ENCODE measurements at places on chromosomes 12 and 14.

DNA sequence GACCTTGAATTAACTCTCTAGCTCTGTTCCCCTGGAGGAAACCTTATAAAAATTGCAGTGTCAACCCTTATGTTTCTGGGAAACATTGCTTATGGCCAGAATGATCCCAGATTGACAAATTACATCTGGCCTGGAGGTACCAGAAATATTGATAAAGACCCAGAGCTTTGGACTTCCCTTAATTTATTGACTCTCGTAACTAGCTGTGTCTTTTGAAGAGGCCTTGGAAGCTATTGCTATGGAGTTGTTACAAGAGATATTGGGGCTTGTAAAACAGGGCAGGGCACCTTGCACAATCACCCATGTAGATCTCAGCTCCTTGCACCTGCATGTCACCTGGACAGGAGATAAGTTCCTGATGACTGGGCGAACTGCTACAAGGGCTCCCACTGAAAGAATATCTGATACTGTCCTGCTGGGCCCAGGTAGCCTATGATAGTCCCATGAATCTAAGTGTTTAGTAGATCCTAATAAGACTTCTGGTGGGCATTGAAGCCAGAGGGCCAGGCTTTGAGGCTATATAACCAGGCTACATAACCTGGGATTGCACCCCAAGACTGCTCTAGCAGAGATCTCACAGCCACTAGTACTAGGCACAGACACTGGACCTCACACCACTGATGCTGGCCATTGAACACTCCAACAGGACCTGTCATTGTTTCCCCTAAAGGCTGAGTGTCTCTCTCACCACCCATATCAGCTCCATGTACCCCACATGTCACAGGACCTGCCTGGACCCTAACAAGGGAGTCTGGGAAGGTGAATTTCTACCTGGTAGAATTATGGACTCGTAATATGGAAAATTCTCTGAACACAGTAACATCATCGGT lies 135.7 kb upstream of the PWP1 start:
- no peak for DNase-seq

DNA sequence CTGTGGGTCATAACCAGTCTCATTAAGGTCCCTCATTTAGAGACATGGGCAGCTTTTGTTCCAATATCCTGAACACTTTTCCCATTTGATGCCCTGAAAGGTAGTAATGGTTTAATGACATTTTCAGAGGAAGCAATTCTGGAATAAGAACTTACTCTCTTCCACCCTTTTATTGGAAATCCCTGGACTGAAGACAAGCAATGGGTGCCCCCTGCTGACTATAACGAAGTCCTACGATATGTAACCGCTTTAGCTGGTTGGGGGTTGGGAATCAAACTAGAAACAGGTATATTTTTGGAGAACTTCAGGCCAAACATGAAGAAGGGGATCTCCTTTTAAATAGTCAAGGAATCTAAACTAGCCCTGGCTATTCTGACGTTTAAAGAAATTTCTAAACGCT lies 20.5 kb downstream of the SARNP start:
- no peak for DNase-seq

DNA sequence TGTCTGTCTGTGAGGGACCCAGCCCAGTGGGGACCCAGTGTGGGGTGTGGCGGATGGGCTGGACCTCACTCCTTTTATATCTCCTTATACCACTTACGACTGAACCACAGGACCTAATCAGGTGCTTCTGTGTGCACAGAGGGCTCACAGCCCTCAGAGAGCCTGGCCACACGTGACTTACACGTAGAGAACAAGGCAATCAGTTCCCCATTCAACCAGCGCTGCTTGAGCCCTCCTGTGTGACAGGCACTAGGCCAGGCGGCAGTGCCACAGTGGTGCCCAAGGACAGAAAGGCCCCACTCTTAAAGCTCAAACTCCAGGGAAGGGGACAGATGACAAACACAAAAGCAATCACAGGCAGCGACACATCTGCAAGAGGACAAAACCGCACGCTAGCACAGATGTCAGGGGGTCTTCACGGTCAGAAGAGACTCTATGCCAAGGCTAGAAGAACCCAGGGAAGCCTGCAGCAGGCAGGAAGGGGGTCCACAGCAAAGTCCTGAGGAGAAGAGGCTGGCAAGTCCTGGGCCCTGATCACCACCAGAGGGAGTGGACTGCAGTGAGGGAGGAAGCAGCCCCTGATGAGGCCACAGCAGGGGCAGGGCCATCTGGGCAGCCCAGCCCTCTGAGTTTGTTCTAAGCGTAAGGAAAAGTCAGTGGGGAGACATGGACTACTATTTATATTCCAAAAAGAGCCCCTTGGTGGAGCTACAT lies 39.3 kb downstream of the SETD3 start:
- no peak for DNase-seq

DNA sequence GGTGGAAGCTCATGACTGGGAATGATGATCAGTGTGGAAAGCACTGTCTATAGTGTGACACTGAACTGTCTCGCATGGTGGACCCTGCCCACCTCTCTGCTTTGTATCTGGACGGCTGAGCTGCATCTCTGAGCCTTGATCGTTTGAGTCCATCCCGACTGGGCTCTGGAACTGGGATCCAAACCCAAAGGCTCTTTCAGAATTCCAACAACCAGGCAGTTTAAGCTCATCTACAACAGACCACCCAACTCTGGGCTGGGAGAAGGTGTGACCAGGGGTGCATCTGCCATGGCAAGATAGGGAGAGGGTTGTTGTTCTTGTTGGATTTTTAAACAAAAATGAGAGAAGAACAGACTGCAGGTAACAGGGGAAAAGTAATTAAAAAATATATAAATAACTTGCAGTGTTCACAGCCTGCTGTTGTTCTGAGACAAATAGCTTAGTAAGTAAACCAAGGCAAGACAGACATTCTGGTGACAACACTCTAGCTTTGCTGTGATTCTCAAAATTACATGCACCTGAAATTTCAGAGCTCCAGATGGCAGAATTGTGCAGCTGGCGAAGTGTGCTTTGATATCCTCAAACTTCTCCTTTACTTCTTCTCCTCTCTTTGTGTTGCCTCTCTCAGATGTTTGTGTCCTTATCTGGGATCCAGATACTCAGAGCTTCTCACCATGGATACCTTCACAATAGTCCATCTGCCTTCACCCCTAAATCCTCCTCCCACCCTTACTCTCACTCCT lies 209.6 kb downstream of the EMP1 start:
- no peak for DNase-seq

GRCh38 chr12:46835785-46836184 lies 10.0 kb upstream of the SLC38A4 start:
- DNase-seq, result no peak

GRCh38 chr12:46110223-46110611 lies 119.8 kb upstream of the SCAF11 start:
- DNase-seq, result no peak

DNA sequence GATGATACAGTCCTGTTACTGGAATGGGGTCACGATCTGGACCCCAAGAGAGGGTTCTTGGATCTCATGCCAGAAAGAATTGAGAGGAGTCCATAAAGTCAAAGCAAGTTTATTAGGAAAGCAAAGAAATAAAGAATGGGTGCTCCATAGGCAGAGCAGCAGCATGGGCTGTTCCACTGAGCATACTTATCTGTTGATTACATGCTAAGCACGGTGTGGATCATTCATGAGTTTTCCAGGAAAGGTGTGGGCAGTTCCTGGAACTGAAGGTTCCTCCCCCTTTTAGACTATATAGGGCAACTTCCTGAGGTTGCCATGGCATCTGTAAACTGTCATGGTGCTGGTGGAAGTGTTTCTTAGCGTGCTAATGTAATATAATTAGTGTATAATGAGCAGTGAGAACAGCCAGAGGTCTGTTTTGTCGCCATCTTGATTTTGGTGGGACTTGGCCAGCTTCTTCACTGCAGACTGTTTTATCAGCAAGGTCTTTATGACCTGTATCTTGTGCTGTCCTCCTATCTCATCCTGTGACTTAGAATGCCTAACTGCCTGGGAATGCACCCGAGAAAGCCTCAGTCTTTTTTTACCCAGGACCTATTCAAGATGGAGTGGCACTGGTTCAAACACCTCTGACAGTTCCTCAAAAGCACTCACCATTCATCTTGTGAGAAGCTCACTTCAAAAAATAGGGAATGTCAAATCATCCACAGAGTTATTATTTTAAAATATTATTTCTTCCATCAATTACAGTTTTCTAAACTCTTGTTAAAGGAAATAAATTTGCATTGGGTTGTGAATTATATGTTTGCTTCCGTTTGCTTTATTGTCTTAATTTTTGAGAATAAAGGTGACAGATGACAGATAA lies 1358.8 kb upstream of the TMEM132C start:
- DNase-seq, result no peak

DNA sequence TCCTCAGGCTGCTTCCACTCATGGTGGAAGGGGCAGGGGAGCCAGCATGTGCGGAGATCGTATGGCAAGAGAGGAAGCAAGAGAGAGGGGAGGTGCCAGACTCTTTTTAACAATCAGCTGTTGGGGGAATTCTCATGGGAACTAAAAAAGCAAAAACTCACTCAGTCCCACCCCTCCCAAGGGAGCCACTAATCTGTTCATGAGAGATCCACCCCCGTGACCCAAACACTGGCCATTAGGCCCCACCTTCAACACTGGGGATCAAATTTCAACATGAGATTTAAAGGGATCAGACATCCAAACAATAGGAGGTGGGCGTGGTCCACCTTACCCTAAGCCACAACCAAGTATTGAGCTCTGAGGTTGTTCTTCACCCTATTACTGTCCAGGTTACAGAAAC lies 375.1 kb downstream of the GRIN2B start:
- no peak for DNase-seq

DNA sequence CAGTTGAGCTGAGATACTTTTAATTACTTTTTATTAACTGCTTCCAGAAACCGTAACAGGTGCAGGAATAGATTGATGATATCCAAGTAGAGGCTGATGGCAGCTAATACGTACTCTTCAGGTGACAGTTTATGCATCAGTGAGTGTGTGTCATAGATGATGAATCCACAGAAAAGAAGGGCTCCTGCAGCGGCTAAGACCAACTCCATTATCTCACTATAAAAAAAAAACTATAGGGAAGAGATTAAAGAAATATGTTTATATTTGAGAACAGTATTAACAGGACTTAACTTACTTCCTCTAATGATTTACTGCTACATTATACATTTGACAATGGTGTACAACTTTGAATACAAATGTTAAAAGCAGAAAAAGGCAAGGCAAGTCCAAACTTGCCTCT lies 7.4 kb upstream of the LLPH start:
- DNase-seq, result no peak

DNA sequence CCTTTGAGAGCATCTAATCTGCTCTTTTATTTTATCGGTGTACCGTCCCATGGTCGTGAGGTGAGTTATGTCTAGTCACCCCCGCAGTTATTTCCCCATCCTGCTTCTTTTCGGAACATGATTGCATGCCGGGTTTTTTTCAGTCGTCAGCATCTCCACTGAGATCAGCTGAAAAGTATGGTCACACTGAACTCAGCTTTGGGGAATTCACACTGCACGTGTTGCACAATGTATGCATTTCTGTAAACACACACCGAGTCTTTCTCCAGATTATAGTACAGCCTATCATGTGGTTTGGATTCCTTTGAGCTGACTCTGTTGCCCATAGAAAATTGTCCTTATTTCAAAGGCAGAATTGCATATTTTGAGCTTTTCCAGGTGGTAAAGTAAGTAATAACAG lies 24.6 kb downstream of the PLXNC1 start:
- DNase-seq, result no peak

DNA sequence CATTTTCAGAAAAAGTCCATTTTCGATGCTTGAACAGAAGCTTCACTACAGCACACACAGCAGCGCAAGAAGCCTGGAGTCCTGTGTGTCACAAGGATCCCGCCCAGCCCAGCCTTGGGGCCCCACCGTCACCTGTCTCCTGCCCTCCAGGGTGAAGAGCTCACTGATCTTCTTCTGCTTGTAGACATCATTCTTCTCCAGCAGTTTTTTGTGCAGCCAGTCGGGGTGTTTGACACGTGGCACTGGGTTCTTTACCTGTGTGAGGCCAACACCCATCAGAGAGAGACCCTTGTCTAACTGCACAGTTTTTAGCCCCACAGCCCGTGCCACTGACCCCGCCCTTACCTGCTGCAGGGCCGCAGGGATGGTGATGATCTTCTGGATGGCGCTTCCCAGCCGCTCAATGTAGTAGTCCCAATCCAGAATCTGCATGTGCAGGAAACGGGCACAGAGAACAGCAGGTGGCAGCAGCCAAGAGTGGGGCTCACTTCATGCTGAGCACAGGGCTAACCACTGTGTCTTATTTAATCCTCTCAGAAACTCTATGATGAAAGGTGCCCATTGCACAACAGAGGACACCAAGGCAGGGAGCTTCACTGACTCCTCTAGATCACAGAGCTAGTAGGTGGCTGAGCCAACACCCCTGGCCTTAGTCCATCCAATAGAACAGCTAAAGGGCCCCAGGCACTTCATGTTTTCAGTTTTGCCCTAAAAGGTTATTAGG lies 30.0 kb downstream of the POLE start:
- no peak for DNase-seq

DNA sequence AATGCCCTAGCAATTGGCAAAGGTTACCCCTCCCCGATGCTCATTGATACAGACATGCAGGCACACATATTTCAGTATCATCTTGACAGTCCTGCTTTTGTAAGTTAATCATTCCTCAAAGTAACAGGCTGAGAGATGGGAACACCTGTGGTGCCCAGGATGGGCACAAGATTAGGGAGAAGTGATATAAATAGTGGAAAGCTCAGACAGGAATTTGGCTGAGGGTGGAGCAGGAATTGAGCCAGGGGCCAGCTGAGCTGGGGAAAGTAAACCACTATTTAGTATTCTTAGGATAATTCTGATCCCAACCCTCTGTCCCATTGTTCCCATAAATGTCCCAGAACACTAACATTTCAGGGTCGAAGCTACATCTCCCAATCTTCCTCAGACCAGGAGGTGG lies 38.3 kb downstream of the DAO start:
- no peak for DNase-seq

DNA sequence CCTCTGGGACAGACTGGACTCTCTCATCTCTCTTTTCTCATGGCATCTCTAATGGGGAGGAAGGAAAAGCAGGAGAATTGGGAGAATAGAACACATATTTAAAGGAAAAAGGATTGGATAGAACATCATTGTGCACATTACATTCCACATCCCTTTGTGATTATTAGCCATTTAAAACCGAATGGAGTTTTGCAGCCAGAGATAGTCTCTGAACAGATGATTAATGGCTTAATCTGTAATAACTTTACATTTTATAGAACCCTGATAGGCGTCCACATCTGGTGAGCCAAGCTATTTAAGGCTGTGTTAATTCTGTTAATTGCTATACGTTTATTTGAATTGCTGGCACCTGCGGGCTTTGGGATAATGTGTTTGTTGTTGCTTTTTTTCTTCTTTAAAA lies 487.3 kb downstream of the NRXN3 start:
- DNase-seq, result no peak

- DNase-seq, result no peak
These were observed 1.5 kb upstream of the DTX1 start for GRCh38 chr12:113054948-113055486.
